Endodermal cell (in vitro differentiated cells): ENCODE measurements at places on chromosomes 5 and 9.

DNA sequence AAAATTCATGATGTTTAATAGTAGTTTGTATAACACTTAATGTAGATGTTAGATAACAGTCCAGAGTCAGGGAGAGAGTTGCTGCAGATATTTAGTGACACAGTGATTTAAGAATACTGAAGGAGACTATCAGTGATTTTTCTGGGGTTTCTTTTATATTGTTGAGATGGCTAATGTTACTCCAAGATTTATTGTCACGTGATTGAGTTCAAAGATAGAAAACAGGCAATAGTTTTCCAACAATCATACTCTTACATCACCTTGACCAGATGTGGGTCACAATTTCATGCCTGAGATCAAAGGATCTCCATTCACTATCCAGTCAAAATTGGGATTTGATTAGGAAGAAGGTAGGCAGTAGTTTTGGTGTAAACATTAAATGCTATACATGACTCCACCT, 580.0 kb upstream of the ARRDC3 start:
- DNase-seq, result no peak

- DNase-seq, result no peak
Measured at GRCh38 chr9:114552706-114553105, 34.9 kb upstream of the ATP6V1G1 start.

DNA sequence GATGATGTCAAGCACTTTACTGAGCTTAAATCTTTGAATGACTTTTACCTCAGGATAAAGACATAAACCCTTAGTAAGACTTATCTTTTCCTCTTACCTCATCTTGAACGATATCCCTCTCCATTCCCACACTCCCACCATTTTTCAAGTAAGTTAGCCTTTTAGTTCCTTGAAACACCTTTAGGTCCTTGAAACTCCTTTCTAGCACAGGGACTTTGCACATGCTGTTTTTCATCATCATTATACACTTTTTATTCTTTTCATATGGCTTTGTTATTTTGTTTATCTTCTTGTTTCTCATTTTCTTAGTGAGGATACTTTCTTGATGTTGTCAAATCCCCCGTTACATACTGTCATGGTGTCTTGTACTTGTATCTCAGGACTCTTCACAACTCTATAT, 24.8 kb downstream of the YTHDC2 start:
- no peak for DNase-seq

DNA sequence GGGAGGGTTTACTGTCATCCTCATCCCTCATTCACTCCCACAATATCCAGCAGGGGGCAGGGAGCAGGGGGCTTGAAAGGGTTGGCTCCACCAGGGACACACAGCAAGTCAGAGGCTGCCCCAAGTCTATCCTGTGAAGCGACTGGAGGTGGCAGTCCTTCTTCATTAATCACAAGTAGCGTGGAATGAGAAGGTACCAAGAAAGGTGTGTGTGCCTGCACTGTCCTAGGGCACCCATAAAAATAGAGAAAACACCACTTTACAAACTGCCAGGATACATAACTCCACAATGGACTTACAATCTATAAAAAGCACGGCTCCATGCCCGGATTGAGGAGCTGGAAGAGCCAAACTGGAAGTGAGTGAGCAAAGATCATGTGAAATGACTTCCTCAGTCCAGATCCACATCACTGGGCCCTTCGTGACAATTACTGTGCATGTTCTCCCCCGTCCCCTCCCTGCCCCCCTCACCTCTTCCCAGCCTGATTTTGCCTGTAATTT, 183.9 kb downstream of the SLIT3 start:
- peak; percentile 89 for DNase-seq

- DNase-seq, result no peak
Measured at GRCh38 chr5:40414922-40415321, 264.8 kb upstream of the PTGER4 start.

DNA sequence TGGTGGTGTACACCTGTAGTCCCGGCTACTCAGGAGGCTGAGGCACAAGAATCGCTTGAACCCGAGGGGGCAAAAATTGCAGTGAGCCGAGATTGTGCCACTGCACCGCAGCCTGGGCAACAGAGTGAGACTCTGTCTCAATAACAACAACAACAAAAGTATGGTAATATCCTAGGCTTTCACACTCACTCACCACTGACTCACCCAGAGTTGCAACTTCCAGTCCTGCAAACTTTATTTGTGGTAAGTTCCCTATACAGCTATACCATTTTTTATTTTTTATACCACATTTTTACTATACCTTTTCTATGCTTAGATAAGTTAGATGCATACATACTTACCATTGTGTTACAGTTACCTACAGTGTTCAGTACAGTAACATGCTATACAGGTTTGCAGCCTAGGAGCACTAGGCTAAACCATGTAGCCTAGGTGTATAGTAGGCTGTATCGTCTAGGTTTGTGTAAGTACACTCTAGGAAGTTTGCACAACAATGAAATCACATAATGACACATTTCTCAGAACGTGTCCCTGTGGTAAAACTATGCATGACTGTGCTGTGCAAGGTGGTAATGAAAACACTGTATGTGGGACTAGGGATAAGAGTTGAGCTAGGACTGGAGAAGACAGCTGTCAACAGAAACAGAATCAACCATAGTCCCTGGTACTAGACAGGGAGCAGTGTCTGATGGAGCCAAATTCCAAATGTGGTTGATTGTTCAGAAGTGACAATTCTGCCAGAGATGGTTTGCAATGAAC, 109.5 kb upstream of the RAD23B start:
- no peak for DNase-seq

- peak; percentile 34 for DNase-seq
Measured at GRCh38 chr9:113709721-113710120, 166.4 kb upstream of the ZNF618 start.

DNA sequence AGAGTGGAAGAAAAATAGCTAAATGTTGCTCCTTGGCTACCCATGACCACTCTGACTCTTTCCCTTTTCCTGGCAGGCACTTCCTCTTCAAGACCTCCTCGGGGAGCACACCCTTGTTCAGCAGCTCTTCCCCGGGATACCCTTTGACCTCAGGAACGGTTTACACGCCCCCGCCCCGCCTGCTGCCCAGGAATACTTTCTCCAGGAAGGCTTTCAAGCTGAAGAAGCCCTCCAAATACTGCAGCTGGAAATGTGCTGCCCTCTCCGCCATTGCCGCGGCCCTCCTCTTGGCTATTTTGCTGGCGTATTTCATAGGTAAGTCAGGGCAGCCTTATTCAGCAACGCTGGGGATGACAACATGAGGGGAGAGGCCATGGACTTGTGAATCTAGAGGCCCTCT, 298.6 kb upstream of the WWC1 start:
- DNase-seq, result no peak

- DNase-seq, result peak; percentile 72
Measured at GRCh38 chr5:140312067-140312790, 9.3 kb upstream of the PFDN1 start.

DNA sequence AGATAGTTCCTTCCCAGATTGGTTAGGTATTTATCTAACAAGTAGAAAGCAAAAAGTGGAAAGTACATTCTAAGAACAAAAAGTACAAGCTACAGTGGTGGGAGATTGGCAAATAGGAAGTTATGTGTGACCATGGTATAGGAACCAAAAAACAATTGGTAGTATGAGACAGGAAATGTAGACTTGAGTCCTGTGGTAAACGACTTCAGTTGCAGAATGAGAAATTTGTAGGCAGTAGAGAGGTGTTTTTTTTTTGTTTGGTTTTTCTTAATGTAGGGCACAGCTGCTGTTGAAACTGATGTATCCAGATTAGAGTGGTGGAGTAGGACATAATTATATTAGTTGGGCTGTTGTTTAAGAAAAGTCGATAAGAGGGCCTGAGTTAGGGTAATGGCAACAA, 72.0 kb downstream of the CCNH start:
- no peak for DNase-seq

GRCh38 chr9:72564479-72565281, 43.3 kb downstream of the TMC1 start:
- no peak for DNase-seq

DNA sequence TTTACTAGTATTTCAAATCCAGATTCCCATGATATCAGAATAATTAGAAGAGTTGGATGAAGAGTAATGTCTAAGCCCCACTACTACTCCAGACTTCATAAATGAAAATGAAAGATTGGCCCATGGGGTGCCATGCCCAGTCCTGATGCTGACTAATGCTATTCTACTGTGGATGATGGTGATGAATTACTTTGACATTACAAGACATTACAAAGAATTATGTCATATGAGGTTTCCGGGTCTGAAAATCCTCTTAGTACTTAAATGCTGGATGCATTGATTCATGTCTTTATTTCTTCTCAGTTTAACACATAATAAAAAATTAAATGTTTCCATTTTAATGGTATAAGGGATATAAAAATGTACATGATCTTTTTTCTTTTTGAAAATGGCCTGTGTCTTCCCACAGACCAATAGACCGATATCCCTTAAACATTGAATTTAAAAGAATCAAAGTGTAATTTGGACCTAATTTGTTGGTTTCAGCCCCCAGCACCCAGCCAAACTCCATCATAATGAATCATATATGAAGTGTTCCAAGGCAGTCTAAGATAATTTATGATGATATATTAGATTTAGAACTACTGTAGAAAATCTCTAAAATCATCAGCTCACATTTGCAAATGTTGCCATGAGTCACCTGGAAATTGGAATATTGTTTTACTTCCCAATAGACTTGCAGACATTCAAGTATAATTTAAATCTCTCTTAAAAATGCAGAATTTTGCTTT, 223.6 kb upstream of the SGCD start:
- no peak for DNase-seq

DNA sequence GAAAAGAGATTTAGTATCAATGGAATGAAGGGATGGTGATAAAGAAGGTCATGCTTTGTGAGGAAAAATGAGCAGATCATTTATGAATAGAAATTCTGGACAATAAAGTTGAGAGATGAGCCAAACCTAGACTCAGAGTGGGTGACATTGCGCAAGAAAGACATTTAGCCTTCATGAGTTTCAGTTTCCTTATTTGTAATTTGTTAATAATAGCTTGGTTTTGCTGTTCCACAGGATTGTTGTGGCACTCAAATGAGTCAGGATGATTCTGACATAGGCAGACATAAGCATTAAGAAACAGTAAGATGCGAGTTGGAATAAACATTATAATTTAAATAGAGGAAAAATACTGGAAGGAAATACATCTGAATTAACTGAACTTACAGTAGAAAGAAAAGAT, 34.8 kb downstream of the ITGA2 start:
- no peak for DNase-seq

- no peak for DNase-seq
Measured at GRCh38 chr9:77988630-77989029, 43.0 kb downstream of the GNAQ start.

DNA sequence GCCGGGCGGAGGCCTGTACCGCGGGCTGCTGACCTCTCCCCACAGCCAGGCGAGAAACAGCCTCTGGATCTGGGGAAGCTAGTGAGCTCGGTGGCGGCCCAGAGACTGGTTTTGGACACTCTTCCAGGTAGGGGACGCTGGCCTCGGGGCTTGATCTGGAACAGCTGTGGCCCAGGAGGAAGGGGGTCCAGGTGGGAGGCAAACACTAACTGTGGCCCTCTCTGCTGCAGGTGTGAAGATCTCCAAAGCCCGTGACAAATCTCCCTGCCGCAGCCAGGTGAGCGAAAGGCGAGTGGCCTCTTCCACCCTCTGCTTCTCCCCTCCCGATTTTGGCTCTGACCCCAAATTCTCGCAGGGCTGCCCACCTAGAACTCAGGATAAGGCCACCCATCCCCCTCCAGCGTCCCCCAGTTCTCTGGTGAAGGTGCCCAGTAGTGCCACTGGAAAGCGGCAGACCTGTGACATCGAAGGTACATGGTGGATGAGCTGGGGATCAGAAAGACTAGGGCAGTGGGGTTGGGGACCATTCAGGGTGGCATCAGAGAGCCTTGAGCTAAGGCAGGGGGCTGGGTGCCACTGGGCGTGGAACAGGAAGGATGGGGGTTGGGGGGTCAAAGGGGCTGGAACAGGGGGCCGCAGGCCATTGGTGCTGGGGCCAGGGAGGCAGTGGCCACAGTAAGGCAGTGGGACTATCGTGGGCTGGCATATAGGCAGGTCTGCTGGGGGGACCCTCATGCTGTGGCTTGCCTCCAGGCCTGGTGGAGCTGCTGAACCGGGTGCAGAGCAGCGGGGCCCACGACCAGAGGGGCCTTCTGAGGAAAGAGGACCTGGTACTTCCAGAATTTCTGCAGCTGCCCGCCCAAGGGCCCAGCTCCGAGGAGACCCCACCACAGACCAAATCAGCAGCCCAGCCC, 12.9 kb upstream of the SLC34A1 start:
- DNase-seq, result no peak

DNA sequence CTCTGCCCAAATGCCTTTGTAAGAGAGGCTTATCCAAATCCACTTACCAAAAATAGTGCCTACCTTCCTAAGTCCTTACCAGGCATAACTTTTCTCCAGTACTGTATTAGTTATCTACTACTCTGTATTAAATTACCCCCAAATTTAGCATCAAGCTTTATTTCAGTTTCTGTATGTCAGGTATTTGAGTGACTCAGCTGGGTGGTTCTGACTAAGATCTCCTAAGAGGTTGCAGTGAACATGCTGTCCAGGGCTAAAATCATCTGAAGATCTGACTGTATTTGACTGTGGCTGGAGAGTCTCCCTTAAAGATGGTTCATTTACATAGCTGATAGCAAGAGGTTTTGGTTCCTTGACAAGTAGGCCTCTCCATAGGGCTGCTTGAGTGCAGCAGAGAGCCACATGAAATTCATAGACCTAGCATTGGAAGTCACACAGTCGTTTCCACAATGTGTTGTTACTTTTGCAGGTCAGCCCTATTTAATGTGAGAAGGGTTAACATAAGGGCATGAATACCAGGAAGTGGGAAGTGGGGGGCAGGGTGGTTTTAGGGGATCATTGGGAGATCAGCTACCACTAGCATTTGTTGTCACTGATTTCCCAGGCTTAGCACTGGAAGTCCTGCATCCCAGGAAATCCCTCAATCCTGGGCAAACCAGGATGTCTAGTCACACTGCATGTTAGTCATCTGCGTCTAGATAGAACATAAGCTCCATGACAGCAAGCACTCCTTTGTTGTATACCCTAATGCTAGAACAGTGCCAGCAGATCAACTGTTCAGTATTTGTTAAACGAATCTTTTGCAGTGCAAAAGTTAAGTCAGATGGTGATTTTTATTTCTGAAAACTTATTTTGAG, 2.0 kb upstream of the ZNF622 start:
- DNase-seq, result no peak

- DNase-seq, result no peak
Measured at GRCh38 chr9:104774132-104774531, 10.2 kb downstream of the NIPSNAP3B start.

DNA sequence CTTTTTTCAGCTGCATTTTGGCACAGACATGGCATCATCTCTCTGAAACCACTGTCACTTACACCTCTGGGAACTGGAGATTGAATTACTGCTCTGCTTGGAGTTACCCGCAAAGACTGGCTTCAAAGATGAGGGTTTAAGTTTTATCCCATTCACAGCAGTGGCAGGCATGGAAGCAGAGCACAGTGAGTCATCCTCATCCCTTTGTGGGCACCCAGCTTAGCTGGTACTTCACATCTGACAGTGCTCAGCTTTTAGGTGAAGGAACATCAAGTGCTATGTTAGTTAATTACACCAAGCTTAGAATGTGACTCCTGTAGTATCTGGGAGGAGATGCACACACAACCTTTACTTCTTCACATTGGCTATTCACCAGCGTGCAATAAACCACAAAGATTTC, 24.8 kb upstream of the ALDH1A1 start:
- peak; percentile 48 for DNase-seq
